ENCODE measurements at places on chromosomes 16 and 17. TPM values are rescaled to one million over a fixed set of nuclear protein-coding genes. Genes with fewer than 3 reads are reported as not detected.

- no peaks in the 10 kb centered on the region for H3K36me3 ChIP-seq
- H3K27me3 ChIP-seq, result no peaks in the 10 kb centered on the region
- no peak for DNase-seq
- H3K27ac ChIP-seq, result no peak overlapping the region
- H3K4me1 ChIP-seq, result peaks cover 12% of the 10 kb centered on the region
- no peak overlapping the region for H3K4me3 ChIP-seq
Measured at GRCh38 chr16:31138621-31139578, 3.4 kb upstream of the PRSS8 start.

The WNT9B gene
- total RNA-seq, result not detected

The MCRIP1 gene
- 75.0 TPM for total RNA-seq

The SLC13A2 gene
- not detected for total RNA-seq

DNA sequence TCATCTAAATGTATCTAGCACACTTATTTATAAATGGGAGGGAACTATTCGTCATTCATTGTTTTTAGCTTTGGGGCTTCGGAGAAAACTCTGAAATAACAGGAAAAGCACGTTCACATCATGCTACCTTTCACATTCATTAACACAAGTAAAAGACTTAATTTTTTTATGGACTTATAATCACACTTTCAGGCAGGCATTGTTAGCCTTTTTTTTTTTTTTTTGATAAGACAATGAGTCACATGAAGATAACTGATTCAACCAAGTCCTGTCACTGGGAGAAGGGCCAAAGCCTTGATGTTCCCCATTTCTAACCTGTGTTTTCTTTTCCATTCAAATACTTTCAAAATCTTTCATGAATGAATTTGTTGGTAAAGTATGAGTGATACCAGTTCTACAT lies 631.3 kb upstream of the CA10 start:
- H3K27me3 ChIP-seq, result no peaks in the 10 kb centered on the region
- no peak for DNase-seq
- no peaks in the 10 kb centered on the region for H3K4me1 ChIP-seq
- no peak overlapping the region for H3K27ac ChIP-seq
- H3K4me3 ChIP-seq, result no peak overlapping the region

The SPIRE2 gene
- total RNA-seq, result 0.46 TPM

The NAGLU gene
- total RNA-seq, result 33.9 TPM

- DNase-seq, result peak; percentile 22
- H3K36me3 ChIP-seq, result peaks cover 3% of the 10 kb centered on the region
- H3K4me1 ChIP-seq, result peaks cover 23% of the 10 kb centered on the region
- no peak overlapping the region for H3K27ac ChIP-seq
- H3K27me3 ChIP-seq, result no peaks in the 10 kb centered on the region
- peak overlapping the region; percentile 73 for H3K4me3 ChIP-seq
Measured at GRCh38 chr17:28372203-28372944, 880 bp downstream of the SARM1 start.

GRCh38 chr16:30669903-30670824 lies 11.9 kb downstream of the FBRS start:
- no peaks in the 10 kb centered on the region for H3K4me1 ChIP-seq
- H3K27ac ChIP-seq, result peak overlapping the region; percentile 35
- DNase-seq, result no peak

- peak within 1 kb of the TSS; percentile 88 for H3K27ac ChIP-seq
- DNase-seq, result peak; percentile 38
- H3K4me3 ChIP-seq, result peak within 1 kb of the TSS; percentile 84
- H3K4me1 ChIP-seq, result peaks cover 50% of the 10 kb centered on the region
Measured at GRCh38 chr16:30896261-30896888, at the start of gene CTF1. TSS of gene CTF1 (plus strand) at chr16:30896614. CDS start at chr16:30896644, 30 bp downstream.

DNA sequence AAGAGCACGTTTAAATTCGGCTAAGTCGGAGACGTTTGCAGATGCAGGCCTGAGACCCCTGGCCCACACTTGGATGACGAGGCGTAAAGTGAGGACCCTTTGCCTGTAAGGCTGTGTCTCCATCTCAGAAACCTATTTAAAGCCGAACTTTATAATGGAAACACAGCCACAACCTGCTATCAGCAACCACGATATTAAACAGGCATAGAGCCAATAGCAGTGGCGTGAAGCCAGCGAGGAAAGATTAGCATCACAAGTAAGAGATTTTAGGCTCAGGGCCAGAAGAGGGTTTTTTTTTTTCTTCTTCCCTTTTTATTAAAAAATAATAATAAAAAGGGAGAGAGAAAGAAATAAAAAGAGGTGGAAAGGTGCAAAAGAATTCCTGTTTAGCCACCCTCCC lies 111.3 kb upstream of the NOL11 start:
- H3K4me1 ChIP-seq, result no peaks in the 10 kb centered on the region
- H3K4me3 ChIP-seq, result no peak overlapping the region
- no peaks in the 10 kb centered on the region for H3K36me3 ChIP-seq
- no peak overlapping the region for H3K27ac ChIP-seq
- no peaks in the 10 kb centered on the region for H3K27me3 ChIP-seq
- DNase-seq, result no peak

DNA sequence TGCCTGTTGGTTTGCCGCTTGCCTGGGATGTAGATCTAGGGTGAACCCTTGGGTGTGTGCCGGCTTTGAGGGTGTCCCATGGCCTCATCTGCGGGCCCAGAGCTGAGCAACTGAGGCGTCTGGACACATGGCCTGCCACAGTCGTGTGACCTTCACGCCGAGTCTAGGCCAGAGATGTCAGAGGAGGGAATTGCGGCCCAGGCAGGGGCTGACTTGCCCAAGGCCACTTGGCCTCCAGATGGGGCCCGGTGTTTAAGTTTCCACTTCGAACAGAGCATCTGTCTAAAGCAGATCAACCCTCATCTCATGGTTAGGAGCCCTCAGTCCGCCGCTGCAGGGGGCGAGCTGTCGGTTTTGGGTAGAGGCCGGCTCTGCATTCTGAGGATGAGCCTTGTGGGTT lies 28.0 kb upstream of the FOXK2 start:
- H3K36me3 ChIP-seq, result peaks cover 25% of the 10 kb centered on the region
- H3K4me3 ChIP-seq, result no peak overlapping the region

DNA sequence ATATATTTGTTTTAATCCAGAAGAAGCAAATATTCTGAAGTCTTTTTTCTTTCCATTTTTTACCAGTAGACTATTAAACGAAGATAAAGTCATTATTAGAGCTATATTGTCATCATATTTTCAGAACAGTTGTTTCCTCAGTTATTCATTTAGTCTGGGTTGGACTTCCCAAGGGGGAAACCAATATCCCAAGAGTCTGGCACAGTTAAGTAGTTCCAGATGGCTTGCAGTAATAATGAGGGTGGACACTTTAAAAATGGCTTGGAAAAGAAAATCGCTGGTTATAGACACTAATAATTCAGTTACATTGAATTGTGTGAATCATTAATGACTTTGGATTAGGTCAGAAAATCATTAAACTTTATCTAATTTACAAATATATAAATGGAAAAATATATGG lies 3.9 kb downstream of the PPM1E start:
- H3K4me1 ChIP-seq, result peaks cover 17% of the 10 kb centered on the region
- H3K27ac ChIP-seq, result no peak overlapping the region
- H3K36me3 ChIP-seq, result no peaks in the 10 kb centered on the region
- no peak for DNase-seq
- H3K4me3 ChIP-seq, result no peak overlapping the region

DNA sequence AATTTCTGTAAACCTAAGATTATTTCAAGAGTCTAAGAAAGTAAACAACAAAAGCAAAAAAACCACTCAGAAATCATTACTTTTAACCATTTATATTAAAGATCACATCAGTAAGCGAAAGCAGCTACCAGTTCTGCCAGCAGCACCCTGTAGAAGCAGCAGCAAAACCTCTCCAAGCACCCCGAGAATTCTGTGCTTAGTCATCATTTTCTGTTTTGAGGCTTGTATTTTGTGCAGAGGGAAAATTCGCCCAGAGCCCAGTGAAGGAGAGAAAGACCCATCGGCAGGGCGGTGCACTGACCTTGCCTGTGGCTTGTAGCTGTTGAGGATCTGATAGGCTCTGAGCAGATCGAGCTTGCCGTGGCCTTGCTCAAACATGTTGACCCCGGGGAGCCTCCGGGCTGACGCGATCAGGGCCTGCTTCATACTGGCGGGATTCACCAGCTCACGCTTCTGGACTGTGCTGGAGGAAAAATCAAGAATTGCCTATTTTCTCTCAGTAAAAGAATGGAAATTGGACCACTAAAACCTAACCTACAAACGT lies 35.2 kb downstream of the MBTPS1 start:
- H3K27ac ChIP-seq, result no peak overlapping the region
- H3K4me1 ChIP-seq, result peaks cover 17% of the 10 kb centered on the region
- H3K4me3 ChIP-seq, result no peak overlapping the region

DNA sequence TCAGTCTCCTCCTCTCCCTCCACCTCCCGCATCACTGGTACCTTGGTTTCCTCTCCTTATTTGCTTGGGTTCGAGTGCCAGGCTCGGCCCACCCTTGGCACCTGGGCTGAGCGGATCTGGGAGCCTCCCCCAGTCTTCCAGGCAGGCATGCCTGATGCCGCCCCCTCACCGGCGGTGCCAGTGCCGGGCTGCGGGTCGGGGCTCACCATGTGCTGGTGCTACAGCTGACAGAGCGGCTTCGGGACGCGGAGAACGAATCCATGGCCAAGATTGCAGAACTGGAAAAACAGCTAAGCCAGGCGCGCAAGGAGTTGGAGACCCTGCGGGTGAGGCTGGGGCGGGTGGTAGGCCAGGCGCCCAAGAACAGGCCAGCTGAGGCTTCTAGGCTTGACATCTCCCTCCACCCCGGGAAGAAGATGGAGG lies 19.2 kb downstream of the FMNL1 start:
- no peak for DNase-seq
- H3K4me1 ChIP-seq, result peaks cover 2% of the 10 kb centered on the region
- no peak overlapping the region for H3K4me3 ChIP-seq
- peaks cover 87% of the 10 kb centered on the region for H3K36me3 ChIP-seq
- H3K27ac ChIP-seq, result no peak overlapping the region

- H3K27me3 ChIP-seq, result no peaks in the 10 kb centered on the region
- H3K4me1 ChIP-seq, result no peaks in the 10 kb centered on the region
- no peak overlapping the region for H3K27ac ChIP-seq
- H3K36me3 ChIP-seq, result peaks cover 7% of the 10 kb centered on the region
Measured at GRCh38 chr17:60926466-60927183, 249.0 kb downstream of the BCAS3 start.

GRCh38 chr16:634996-635395 lies 1.1 kb downstream of the METTL26 start:
- peak overlapping the region; percentile 70 for H3K4me3 ChIP-seq
- H3K27me3 ChIP-seq, result no peaks in the 10 kb centered on the region
- peaks cover 27% of the 10 kb centered on the region for H3K4me1 ChIP-seq
- H3K27ac ChIP-seq, result no peak overlapping the region
- no peak for DNase-seq

The KRTAP1-1 gene
- total RNA-seq, result not detected

DNA sequence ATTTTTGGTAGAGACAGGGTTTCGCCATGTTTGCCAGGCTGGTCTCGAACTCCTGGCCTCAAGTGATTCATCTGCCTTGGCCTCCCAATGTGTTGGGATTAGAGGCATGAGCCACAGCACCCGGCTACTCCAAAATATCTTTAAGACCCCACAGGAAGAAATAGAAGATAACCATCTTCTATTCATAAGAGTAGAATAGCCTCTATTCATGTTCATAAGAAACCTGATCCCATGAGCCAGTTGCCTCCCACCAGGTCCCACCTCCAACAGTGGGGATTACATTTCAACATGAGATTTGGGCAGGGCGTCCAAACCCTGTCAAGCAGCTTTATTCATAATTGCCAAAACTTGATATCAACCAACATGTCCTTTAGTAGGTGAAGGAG lies 13.9 kb upstream of the TMC7 start:
- H3K36me3 ChIP-seq, result no peaks in the 10 kb centered on the region
- no peak overlapping the region for H3K27ac ChIP-seq
- H3K4me1 ChIP-seq, result peaks cover 6% of the 10 kb centered on the region
- no peak for DNase-seq

The ITGA3 gene
- 7.7 TPM for total RNA-seq

The CCL4L2 gene
- 18.7 TPM for total RNA-seq

The SLX1B gene
- 51.2 TPM for total RNA-seq

GRCh38 chr17:1487939-1488825 lies 4.3 kb downstream of the MYO1C start:
- H3K4me1 ChIP-seq, result peaks cover 58% of the 10 kb centered on the region
- H3K4me3 ChIP-seq, result peak overlapping the region; percentile 84
- peak; percentile 85 for DNase-seq

The FMNL1 gene
- total RNA-seq, result 351 TPM

GRCh38 chr17:6753006-6753445 lies 2.8 kb upstream of the XAF1 start:
- H3K4me1 ChIP-seq, result peaks cover 34% of the 10 kb centered on the region
- H3K27ac ChIP-seq, result no peak overlapping the region
- no peak for DNase-seq
- H3K4me3 ChIP-seq, result no peak overlapping the region
- H3K27me3 ChIP-seq, result peaks cover under 1% of the 10 kb centered on the region

- H3K36me3 ChIP-seq, result no peaks in the 10 kb centered on the region
- H3K4me1 ChIP-seq, result no peaks in the 10 kb centered on the region
- H3K27ac ChIP-seq, result no peak overlapping the region
- no peak for DNase-seq
Measured at GRCh38 chr17:79414063-79414792, 196.6 kb downstream of the RBFOX3 start.

DNA sequence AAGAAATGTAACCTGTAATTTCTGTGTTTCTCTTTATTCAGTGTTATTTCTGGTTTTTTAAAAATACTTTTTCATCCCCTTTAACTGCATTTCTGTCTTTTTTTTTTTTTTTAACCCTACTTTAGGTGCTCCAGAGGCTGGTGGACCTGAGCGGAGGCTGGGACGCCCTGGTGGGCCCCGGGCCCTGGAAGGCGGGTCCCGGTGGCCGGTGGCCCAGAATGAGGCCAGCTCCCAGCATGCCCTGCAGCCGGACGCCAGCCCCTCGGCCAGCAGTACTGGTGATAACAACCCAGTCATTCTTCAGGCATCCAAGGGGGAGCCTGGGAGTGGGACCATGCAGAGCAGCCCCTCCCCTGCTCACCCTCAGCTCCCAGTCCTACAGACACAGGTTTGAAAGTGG lies 1.5 kb downstream of the SRCAP start:
- H3K4me3 ChIP-seq, result no peak overlapping the region
- H3K27me3 ChIP-seq, result no peaks in the 10 kb centered on the region
- H3K4me1 ChIP-seq, result peaks cover 22% of the 10 kb centered on the region
- no peak overlapping the region for H3K27ac ChIP-seq
- H3K36me3 ChIP-seq, result peaks cover 52% of the 10 kb centered on the region

- no peak for DNase-seq
- peaks cover 17% of the 10 kb centered on the region for H3K27me3 ChIP-seq
- H3K27ac ChIP-seq, result no peak overlapping the region
- no peak overlapping the region for H3K4me3 ChIP-seq
- H3K36me3 ChIP-seq, result no peaks in the 10 kb centered on the region
Measured at GRCh38 chr17:77709594-77709993, 248.9 kb upstream of the TNRC6C start.

DNA sequence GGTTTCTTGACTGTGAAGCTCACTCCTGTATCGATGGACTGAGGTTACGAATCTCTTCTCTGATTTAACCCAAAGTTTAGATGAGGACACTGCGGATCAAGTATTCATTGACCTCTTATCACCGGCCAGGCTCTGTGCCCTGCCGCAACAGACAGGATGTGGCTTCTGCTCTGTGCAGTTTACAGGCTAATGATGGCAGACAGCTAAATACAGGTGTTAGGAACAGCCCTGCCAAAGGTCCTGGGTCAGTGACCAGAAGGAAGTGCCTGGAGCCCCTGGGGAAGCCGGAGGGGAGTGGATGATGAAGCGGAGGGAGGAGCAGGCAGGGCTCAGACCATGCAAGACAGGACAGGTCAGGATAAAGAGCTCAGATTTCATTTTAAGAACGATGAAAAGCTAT lies 44.4 kb downstream of the HAPSTR1 start:
- no peak overlapping the region for H3K4me3 ChIP-seq
- peaks cover 43% of the 10 kb centered on the region for H3K4me1 ChIP-seq
- no peaks in the 10 kb centered on the region for H3K36me3 ChIP-seq
- no peak for DNase-seq
- H3K27ac ChIP-seq, result peak overlapping the region; percentile 62

- H3K27ac ChIP-seq, result peak overlapping the region; percentile 74
- peak overlapping the region; percentile 75 for H3K4me3 ChIP-seq
- H3K27me3 ChIP-seq, result no peaks in the 10 kb centered on the region
- peaks cover 1% of the 10 kb centered on the region for H3K36me3 ChIP-seq
Measured at GRCh38 chr17:50192618-50193291, 8.7 kb downstream of the COL1A1 start.

The DNAH9 gene
- total RNA-seq, result not detected
